ENCODE measurements at places on chromosomes 13 and 19. TPM values are rescaled to one million over a fixed set of nuclear protein-coding genes. Genes with fewer than 3 reads are reported as not detected.

- no peak for DNase-seq
Measured at GRCh38 chr13:94128430-94128829, 351.1 kb downstream of the DCT start.

- DNase-seq: no peak
Measured at GRCh38 chr13:102132777-102133295, 269.0 kb downstream of the FGF14 start.

Gene PABPC3
- total RNA-seq: under 0.01 TPM

DNA sequence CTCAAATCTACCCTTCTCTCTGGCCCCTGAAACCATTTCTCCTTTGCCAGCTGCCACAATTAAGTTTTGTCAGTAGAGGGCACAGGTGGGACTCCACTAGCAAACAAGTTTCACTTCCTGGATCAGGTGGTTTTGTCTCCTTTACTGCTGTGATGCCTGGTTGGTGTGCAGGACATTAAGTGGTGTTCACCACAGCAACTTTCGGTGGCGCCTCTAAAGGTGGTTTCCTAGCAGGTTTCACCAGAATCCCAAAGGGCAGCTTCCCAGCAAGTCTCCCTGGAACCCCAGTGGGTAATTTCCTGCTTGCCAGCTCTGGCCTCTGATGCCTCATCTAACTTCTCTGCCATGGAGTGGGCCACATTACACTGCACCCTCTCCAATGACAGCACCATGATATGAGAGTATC is 16.6 kb downstream of the MED4 start:
- DNase-seq: no peak

- DNase-seq: no peak
Measured at GRCh38 chr13:18946738-18947137, 234.9 kb downstream of the TUBA3C start.

GRCh38 chr19:15400521-15401396 is 18.0 kb downstream of the AKAP8L start:
- DNase-seq: no peak

DNA sequence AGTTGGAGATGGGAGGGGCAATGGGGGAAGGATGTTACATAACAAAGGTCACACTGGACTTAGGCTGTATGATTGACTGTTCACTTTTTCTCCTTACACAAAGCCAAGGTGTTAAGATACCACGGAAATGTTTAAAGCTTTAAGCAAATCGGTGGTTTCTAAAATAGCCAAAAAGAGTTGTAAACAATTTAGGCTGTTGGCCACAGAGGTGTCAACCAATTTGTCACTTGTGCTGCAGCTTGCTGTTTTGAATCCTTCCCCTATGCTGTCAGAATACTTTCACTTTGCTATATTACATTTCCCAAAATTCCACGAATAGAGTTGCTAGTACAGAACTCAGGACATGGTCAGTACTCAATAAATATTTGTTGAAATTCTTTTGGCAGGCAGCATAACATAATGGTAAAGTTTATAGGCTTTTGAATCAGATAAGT is 149.3 kb downstream of the VWA8 start:
- no peak for DNase-seq

DNA sequence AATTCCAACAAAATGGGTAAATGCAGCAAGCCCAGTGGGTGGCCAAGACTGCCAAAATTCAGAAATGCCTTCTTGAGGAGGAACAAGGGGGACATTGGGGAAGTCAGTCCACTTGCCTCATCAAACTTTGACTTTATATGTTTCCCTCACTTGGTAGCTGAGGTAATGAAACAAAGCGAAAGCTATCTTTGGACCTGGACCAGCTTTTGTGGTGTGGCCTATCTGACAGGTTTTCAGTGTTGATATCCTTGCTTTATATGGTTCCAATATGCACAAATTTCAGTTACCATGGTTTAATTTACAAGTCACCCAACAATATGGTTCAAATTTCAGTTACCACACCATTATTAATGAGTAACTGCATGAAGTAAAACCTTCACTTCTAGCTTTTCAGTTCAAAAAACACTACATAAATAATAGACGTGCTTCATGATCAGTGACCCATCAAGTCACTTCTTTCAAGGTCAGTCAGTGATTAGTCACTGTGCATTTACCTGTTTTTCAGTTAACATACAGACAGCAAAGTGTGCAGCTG is 17.7 kb upstream of the POU4F1 start:
- DNase-seq: no peak

DNA sequence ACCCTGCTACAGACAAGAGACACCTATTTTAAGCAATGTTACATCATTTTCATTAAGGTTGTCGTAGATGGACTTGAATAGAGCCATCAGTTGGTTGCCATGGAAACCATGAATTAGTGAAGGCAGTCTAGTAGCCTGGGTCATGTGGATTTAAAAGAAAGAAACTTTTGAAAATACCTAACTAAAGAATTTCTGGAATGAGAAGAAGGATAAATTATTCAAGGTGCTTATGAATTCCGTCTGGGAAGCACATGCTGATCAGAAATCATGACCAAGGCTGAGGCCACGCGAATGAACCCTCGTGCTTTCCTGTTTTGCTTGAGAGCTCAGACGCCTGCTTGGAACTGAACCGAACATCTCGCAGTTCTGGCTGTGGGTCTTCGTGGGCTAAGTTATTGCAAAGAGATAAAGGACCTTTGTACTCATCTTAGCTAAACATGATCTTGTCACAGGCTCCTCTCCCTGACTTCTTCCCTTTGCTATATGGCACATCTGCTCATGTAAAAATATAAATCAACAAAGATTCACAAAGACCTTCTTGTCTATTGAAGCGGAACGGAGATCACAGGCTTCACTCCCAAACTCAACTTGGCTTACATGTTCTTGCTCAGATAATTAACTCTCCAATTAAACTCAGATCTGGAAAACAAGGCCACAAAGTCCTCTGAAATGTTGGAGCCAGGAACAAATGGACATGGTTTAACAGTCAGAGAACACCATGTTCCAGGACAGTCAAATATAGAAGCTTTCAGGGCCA is 140.2 kb downstream of the NUFIP1 start:
- DNase-seq: no peak

Gene FUT1
- under 0.01 TPM for total RNA-seq

Gene ZNF440
- 8.4 TPM for total RNA-seq

DNA sequence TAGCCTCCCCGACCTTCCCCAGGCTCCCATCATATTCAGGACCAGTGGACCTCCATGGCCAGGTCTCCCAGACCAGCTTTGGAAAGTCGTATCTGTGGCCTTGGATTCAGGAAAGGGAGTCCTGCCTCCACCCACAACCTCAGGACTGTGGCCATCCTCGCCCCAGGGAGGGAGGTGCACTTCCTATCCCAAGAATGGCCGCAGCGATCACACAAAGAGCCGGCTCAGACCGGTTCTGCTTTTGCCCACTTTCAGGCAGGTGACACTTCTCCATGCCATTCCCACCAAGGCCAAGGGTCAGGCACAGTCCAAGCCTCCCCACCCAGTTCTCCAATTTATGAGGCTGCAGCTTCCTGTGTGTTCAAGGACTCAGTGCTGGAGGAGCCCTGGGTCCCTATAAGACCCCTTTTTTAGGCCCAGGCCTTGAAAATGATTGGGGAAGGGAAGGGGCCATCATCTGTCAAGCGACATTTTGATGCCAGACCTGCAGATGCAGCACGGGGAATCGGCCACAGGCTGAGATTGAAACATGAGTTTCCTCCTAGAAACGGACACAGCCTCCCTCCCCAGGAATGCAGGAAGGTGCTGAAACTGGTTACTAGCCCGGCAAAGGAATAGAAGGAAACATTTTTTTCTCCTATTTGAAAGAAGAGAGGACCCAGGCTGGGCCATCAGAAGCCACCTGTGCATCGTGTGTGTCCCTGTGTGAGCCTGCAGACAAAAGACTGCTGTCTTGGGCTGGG is 65.6 kb upstream of the USE1 start:
- DNase-seq: no peak

Gene LCP1
- total RNA-seq: not detected

DNA sequence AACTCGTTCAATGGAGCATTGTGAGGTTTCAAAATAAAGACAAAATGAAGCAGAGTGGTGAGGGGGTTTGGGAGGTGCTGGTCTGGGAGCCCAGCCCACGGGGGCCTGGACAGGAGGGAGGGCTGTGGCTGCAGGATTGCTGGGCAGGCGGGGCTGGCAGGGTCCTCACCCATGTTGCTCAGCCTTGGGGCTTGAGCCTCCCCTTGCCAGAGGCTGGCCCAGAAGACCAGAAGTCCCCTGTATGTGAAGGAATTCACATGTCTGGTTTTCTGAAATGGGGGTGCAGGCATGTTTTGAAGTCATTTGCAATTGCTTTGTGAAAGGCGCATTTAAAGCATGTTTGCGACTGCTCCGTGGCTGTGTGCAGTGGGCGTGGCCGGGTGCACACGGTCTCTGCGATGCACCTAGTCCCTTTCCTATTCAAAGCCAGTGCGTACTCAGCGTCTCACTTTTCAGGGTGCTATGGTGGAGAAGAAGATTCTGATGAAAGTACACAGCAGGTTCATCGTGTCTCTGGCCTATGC is 2.3 kb downstream of the GRK1 start:
- DNase-seq: no peak

DNA sequence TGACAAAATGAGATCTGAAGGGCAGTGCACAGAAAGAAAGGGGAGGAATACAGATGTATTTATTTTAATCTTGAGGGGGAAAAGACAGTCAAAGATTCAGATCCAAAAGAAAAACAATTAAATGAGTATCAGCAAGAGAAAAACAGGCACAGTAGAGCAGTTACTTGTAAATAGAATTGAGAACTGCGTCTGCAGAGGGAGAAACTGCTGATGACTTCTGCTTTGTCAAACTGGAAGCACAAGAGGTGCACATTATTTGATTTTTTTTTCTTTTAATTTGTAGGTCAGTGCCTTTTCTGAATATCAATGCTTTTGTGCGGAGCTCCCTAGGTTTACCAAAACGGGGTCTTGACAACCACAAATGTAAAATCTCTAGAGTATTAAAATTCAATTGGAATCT is 37.3 kb downstream of the EFNB2 start:
- no peak for DNase-seq

DNA sequence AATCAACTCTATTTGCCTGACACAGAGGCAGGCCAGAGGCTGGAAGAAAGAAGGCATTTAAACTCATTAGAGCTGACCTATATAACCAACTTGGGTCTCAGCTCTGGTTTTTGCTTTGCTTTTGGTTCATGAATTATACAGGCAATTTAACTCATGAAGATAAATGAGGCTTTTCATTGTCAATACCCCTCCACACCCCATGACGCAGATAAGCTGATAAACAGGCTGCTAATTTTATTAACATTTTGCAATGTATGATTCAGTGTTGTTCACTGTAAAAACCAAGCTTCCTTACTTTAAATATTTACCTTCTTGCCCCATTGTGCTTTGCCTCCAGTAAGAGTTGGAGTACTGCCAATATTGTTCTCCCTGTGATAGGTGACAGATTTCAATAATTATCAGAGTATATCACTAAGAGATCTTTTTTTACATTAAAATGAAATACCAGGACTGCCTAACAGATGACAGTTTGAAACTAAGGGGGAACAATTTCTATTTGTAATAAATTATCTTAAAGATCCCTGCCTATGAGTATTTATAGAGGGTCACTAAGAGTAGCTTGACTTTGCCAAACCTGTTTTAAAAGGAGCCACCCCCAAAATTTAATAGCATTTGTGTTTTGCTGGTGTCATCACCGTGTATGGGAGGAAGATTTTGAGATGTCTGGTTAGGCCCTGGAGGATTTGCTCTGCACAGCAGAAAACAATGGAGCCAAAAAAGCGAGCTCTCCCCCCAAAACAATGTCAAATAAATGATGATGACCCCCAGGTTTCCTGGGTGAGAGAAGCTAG is 472.7 kb upstream of the NBEA start:
- DNase-seq: no peak

GRCh38 chr13:26914624-26915023 is 154.0 kb upstream of the GPR12 start:
- no peak for DNase-seq

- DNase-seq: no peak
Measured at GRCh38 chr19:44636439-44637389, 7.0 kb upstream of the PVR start.

Gene P2RY11
- 0.54 TPM for total RNA-seq

DNA sequence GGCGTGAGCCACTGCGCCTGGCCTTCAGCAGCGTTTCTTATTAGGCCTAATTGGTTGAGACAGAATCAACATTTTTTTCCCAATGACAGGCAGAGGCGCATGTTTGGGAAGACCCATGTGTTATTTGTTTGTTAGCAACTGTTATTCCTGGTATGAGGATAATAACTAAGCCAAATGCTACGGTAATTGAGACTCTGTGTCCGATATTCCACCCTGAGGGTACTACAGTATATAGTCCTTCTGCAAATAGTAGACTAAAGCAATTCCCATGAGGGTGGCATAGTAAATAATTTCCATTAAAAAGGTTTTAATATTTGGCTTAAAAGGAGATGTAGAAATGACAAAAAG is 18.4 kb upstream of the CCL25 start:
- DNase-seq: no peak

Gene TJP3
- not detected for total RNA-seq

GRCh38 chr13:94711561-94712286 is 621 bp downstream of the SOX21 start:
- DNase-seq: no peak

Gene PLPP2
- 2.3 TPM for total RNA-seq

GRCh38 chr13:20462533-20462915 is 63.1 kb downstream of the CRYL1 start:
- no peak for DNase-seq

DNA sequence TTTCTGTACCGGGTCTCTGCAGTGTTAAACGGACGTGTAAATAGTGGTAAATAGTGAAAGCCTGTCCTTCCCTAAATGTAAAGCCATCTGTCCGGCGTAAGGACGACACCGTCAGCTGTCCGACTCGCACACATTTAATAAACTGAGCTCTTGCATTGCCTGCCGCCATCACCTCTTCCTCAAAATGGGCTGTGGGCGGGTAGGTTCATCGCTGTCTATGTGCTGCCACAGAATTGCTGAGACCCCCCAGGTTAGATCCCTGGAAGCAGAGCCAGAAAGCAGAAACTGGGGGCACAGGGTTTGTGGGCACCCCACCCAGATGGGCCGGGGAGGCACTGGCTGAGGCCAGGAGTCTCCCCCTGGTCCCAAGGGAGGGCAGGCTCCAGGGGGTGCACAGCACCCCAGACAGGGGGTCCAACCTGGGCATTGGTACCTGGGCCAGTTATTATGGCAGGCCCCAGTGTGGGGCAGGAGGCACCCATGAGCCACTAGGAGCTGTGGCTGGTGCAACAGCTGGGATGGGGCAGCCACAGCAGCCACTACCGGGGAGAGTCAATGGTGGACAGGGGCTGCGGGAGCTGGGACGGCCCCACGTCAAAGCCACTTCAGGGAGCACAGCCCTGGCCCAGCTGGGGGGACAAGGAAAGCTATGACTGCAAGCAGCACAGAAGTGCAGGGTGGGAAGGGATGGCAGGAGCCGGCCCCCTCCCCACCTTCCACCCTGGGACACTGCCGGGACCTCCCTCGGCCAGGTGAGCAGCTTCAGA is 5.7 kb downstream of the C19orf25 start:
- DNase-seq: no peak
